A172 (cell line): ENCODE measurements at places on chromosomes 6 and 20.

GRCh38 chr6:75850026-75850833 is 101.2 kb downstream of the MYO6 start:
- DNase-seq: peak; percentile 16

- DNase-seq: no peak
These were observed 275.0 kb upstream of the FLRT3 start for GRCh38 chr20:14612391-14612790.

- no peak for DNase-seq
These were observed 62.6 kb downstream of the SRC start for GRCh38 chr20:37408302-37409193.

- DNase-seq: no peak
These were observed 590.5 kb upstream of the SLC35B3 start for GRCh38 chr6:9025796-9026394.

- DNase-seq: no peak
These were observed 1.5 kb upstream of the GZF1 start for GRCh38 chr20:23360531-23360930.

DNA sequence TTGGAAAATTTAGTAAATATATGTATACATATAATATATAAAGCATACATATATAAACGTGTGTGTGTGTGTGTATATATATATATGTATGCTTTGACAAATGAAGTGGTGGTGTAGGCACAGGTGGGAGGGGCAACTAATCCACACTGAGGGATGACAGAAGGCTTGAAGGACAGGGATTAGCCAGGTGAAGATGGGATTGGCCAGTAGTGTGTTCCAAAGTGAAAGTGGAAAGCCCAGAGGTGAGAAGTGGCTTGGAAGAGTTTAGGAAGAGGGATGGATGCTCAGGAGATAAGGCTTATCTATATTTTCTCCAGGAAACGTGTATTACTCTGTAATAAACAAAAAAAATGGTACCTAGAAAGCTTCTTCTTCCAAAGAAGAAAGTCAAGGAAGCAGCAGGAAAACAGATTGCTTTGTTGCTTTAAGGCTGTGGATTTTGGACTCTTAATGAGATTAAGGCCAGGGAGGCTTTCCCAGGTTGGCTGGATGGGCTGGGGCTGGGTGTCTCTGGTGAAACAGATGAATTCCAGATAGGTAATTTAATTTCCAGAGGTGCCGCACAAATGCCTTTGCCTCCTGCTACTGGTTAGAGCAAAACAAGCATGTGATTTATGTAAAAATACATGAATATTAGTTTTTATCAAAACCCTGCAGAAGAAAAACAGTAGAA is 63.9 kb downstream of the JARID2 start:
- no peak for DNase-seq

- DNase-seq: peak; percentile 25
These were observed 165.8 kb upstream of the SUPT3H start for GRCh38 chr6:45543298-45544235.

GRCh38 chr6:143127941-143128680 is 67.4 kb downstream of the AIG1 start:
- no peak for DNase-seq

GRCh38 chr20:25580711-25581110 is 4.6 kb downstream of the NINL start:
- no peak for DNase-seq

DNA sequence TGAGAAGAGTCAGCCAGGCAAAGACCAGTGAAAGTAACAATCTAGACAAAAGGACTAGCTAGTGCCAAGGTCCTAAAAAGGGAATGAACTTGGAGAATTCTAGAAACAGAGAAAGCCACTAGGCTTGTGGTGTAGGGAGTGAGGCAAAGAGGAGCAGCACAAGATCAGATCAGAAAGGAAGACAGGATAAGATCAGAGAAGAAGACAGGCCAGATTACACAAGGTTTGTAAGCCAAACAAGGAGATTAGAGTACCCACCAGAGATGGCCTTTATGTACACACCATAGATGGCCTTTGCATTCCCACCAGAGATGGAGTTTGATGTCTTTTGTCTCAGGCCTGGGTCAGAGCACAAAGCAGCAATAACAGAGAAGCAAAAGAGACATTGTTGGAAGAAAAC is 105.6 kb upstream of the PLCB4 start:
- no peak for DNase-seq

GRCh38 chr6:167152862-167153261 is 4.9 kb downstream of the GPR31 start:
- DNase-seq: no peak
